Pons (tissue), 1 donor: ENCODE measurements at places on chromosomes 1 and 21.

DNA sequence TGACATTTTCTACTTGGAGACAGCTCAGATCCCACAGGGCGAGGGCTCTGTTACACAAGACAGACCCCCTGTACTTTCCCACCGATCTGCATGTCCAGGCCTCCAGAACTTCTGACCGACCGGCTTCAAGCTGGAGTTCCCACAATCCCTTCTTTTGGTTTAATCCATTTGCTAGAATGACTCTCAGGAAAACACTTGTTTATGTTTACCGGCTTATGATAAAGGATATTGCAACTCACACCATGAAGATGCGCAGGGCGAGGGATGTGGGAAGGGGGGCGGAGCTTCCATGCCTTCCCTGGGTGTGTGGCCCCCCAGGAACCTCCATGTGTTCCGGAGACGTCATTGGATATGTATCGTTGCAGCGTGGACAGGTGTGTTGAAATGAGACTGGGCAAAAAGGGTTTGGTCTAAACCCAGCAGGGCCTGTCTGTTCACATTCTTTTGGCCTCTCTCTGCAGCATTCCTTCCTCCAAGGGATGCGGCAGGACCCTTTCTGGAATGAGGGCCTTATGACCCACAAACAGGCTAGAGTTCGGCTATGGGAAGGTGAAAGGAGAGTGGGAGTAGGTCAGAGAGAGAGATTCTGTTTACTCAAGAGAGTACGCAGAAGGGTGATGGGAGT is 7.5 kb upstream of the IGSF5 start:
- no peak for DNase-seq

DNA sequence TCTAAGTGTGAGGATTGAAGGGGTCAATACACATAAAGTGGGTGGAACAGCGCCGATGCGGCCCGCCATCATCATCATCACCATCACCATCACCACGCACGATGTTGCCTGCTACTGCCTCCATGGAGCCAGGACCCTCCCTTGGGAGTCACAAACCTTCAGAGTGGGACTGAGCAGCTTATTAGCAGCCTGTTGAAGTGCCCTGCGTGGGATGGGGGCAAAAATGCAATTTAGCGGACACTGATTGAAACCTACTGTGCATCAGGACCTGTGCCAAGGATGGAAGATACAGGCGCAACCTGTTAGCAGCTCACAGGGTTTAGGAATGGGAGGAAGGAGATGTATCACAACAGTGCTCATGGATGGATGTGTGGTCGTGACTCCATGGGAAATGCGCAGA is 26.7 kb downstream of the STPG1 start:
- no peak for DNase-seq

- DNase-seq = no peak
Measured at GRCh38 chr1:202689493-202690342, 20.5 kb downstream of the SYT2 start.

DNA sequence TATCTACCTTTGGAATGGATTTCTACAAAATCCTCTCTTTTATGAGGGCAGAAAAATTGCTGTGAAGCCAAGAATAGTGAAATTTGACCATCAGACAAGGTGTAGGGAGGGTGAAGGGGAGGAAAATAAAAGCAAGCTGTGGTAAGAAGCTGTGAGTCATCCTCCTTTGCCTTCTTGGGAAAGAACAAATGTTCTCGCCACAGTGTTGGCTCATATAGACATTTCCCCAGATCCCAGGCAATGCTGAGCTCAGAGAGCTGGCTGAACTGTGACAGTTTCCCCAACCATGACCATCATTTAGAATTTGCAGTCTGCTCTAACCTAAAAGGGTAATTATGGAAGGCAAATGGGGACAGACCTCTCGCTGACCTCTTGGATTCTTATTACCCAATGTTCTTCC is 235.4 kb downstream of the PBX1 start:
- DNase-seq = peak; percentile 56

GRCh38 chr1:92843429-92844352 is 11.9 kb downstream of the RPL5 start:
- DNase-seq = no peak

DNA sequence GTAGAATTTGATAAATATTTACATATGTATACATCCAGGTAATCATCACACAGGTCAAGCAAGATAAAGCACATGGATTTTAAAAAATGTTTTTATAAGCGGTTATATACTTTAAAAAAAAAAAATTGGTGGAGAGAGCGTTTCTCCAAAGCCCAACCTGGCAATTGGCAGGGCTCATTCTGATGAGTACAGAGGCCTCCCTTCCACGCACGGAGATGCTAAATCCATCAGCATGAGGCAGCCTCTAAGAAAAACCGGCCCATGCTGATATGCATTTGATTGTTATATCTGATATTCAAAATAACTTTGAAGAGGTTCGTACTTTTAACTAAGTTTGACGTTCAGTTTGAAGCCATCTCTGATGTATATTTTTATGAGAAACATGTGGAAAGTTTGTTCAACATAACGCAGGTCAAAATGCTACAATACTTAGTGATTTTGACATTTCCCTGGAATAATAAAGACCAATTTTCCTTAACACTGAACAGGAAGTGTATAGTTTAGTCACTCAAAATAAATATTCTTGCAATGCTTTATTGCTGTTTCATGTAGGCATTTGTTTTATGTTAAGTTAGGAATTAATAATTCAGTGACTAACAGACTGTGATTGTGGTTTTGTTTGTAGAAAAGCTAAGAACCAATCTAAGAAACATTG is 151.7 kb downstream of the NR5A2 start:
- no peak for DNase-seq

- DNase-seq = no peak
Measured at GRCh38 chr1:167016100-167016750, 27.1 kb downstream of the MAEL start.

DNA sequence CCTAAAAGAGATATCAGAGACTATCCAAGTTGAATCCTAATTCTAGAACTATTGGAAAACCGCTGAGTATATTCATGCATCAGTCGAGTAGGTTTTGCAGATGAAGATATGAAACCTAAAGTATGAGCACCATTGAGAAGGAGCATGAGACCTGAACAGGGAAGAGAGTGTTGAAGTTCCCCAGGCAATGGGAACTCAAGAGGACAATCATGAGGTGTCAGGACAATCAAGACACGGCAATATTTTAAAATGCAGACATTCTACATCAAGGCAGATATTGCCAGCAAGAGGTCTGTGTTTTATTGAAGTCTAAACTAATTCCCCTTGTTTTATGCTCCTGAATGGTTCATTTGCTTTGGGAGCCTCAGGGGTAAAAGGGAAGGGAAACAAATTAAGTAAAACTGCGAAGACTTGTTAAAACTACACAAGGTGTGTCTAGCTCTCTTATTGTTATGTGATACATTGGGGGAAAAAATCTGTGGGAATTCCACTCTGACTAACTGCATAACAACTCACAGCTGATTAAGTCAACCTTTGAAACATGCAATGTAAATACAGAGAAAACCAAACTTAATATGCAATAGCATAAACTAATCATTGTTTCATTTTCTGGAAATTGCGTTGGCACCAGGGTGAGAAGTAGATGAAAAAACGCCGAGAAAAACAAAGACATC is 347.9 kb upstream of the ADGRL2 start:
- no peak for DNase-seq

- no peak for DNase-seq
Measured at GRCh38 chr1:151145304-151146071, 943 bp downstream of the SEMA6C start.

DNA sequence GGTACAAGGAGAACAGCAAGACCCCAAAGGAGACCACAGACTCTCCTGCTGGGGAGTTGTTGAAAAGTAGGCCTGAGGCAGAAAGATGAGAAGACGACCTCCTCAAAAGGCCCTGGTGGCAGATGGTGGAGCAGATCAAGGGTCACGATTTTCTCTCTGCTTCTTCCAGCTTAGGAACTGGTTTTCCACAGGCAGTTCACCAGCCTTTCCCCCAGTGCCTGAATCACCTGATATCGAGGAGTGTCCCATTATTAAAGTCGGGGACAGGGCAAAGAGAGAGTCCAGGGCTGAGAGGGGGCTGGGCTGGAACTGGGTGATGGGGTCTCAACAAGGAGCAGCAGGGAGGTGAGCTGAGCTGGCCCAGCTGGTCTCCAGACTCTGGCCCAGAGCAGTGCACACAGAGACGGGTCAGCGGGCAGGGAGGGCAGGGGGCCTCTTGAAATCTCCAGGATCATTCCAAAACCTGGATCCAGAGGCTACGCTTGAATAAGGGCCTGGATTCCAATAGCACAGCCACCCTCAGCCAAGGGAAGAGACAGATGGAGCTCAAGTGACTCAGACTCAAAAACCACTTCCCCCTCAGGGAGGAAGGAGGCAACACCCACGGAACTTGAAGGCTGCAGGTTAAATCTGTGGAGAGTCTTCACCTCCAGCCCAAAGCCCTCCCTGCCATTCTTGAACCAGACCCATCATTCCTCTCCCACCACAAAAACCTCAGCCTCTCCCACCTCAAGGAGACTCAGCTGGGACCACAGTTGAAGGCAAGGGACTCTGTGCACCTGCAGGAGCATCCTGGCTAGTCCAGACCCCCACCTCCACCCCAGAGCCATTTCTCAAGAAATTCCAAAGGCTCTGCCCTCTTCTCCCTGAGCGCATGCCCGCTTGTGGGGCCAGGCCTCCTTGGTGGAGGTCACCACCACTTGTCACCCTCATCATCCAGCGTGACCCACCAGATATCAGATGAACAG is at the start of gene S100A5:
Gene S100A5 (minus strand): TSS at position 541 of the 968 bp plus-strand sequence. CDS start 743 bp downstream, outside the sequence.
- peak; percentile 28 for DNase-seq

- no peak for DNase-seq
Measured at GRCh38 chr1:116431870-116432500, 58.9 kb downstream of the ATP1A1 start.

DNA sequence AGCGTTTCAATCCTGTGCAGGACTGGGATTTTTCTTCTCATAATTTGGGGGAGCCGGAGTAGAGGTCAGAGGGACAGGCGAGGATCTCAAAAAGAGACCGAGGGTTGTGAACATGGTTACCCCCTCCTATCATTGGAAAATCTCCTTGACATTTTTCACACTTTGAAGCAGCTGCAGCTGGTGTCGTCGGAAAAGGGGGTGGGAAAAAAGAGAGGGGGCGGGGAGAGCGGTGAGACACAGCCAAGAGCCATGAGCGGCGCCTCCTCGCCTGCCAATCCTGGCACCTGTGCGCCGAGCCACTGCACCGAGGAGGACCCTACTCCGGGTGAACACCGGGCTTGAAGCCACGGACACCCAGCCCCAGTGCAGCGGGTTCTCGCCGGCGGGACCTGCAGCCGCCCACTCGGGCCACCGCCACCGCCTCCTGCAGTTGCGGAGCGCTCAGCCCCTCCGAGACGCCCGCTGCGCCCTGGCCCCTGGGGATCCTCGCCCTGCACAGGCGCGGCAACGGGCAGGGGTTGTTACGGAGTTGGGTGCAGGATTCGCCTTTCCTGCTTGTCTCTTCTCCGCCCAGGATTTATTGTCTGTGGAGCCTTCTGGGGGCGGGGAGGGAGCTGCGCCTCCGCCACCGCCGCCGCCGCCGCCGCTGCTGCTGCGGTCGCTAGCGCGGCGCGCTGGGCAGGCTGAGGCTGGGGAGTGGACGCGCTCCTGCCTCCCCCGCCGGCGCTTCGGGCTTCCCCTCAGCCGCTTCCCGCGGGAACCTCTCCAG is at the start of gene LRRC7:
Gene LRRC7 (plus strand): TSS at position 271 of the 769 bp plus-strand sequence. CDS start 718 bp downstream, outside the sequence.
- no peak for DNase-seq
